ENCODE measurements at places on chromosomes 3 and 15.

- DNase-seq = no peak
Observed at GRCh38 chr3:136929977-136930670, 27.7 kb upstream of the IL20RB start.

DNA sequence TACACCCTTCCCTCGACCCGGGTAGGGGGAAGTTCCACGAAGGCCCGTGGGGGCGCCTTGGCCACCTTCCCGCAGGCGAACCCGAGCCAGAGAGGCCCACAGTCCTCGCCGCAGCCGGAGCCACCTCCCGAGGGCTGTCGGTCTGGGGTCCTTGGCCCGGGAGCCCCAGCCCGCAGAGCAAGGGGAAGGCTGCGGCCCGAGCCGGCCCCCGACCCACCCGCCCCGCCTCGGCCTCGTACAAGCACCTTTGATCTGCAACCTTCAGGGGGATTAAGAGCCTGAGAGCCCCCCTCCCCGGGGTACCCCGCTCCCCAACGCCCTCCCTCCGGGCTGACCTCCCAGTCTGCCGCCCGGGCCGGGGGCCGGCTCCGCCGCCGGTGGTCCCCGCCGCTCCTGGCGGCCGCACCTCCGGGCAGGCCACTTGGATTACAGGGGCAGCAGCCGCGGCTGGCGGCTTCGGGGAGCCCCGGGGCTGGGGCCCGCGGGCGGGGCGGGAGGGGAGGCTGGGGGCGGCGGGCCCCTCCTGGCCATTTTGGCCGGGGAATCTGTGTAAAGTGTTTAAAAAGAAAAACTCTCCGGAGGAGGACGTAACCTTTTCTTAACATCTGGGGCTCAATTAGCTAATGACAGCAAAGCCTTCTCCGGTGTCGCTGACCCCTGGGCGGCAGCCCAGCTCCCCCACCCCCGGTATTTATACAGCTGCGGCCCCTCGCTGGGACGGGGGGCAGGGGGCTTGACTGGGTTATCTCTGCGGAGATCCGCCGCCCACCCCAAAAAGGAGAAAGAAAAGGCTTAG lies 40.2 kb downstream of the EPHB3 start:
- no peak for DNase-seq

GRCh38 chr3:49244581-49245205 lies 32.3 kb downstream of the C3orf62 start:
- peak; percentile 7 for DNase-seq

GRCh38 chr3:126390751-126391150 lies 4.0 kb upstream of the CFAP100 start:
- DNase-seq = no peak

GRCh38 chr15:33194237-33194636 lies 277 bp downstream of the FMN1 start:
- DNase-seq = no peak

DNA sequence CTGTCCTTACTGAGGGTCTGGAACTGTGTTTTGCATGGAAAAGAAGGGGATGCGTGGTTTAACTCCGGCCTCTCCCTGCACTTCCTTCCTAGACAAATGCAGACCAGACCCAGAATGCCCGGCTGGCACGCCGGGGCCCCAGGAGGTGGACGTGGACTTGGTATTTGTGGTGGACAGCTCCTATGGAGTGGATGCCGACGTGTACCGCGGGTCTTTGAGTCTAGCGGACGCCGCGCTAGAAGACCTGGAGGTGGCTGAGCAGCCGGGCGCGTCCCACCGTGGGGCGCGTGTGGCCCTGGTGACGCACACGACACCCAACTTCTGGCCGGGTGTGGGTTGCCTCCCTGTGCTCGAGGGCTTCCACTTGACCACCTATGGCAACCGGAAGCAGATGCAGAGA lies 81.8 kb upstream of the COL6A5 start:
- no peak for DNase-seq

GRCh38 chr15:74252721-74253120 lies 16.6 kb downstream of the CCDC33 start:
- no peak for DNase-seq

DNA sequence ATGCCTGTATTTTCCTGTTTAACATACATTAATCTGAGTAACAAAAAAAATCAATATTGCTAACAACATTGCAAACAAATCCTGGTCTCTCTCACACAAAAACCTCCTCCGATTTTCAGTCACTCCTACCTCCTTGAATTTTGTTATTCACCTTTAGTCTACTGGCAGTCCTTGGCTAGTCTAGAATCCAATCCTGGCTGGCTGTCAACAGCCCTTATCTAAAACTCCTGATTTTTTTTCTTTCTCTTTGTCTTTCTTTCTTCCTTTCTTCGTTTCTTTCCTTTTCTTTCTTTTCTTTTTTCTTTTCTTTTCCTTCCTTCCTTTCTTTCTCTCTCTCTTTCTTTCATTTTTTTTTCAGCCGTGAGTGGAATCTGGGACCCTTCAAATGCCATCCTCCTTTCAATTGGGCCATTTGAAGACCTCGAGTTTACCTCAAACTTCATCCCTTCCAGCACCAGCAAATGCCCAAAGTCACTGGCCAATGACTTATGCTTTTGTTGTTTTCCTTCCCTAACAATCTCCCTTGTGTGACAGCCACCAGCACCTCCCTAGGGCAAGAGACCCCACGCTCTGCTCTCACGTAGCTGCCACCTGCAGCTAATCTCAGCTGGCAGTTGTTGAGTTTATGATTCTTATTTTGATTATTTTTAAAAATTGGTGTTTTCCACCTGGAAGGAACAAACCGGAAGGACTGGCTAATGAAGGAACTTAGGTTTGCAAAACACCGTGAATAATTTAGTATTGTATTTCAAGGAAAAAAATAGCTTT lies 6.8 kb upstream of the ONECUT1 start:
- DNase-seq = no peak

DNA sequence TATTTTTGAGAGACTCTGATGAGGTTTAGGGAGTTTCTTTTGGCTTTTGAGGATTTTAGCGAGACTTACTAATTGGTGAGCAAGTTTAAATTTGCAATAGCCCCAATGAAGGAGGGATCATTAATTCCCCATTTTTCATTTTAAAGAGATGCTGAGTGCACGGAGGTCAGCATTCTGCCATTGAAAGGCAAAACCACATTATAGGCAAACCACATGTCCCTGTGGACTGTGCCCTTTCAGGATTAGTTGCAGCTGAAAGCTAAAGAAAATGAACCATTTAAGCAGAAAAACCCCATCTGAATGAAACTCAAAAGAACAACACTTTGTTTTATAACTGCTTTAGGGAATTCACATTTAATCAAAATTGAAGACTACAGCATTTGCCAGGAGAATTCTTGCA lies 246.5 kb downstream of the PDZRN3 start:
- no peak for DNase-seq

All from GF-D8 (cell line).